ENCODE measurements at places on chromosomes 3 and 15. TPM values are rescaled to one million over a fixed set of nuclear protein-coding genes. Genes with fewer than 3 reads are reported as not detected.

SNTN gene
- not detected for total RNA-seq

AP3S2 gene
- 17.4 TPM for total RNA-seq

ZNF710 gene
- 13.5 TPM for total RNA-seq

INKA1 gene
- total RNA-seq: 3.3 TPM

KCNAB1 gene
- not detected for total RNA-seq

SSUH2 gene
- 1.4 TPM for total RNA-seq

SEMA5B gene
- 1.8 TPM for total RNA-seq

CSPG4 gene
- 33.2 TPM for total RNA-seq

IRAK2 gene
- 0.45 TPM for total RNA-seq

TTLL13 gene
- total RNA-seq: not detected

EXD1 gene
- total RNA-seq: not detected

MME gene
- 16.5 TPM for total RNA-seq

MOBP gene
- not detected for total RNA-seq

FETUB gene
- total RNA-seq: not detected

CSPG5 gene
- total RNA-seq: not detected

RAB6B gene
- 2.9 TPM for total RNA-seq

CCR3 gene
- 8.9 TPM for total RNA-seq

FMN1 gene
- total RNA-seq: 51.0 TPM

RGMA gene
- 12.5 TPM for total RNA-seq
